ENCODE measurements at places on chromosomes 11 and 22. TPM values are rescaled to one million over a fixed set of nuclear protein-coding genes. Genes with fewer than 3 reads are reported as not detected.
A peak's percentile ranks its signal among the peaks of the same experiment; 100 is the strongest.

GRCh38 chr11:126601550-126602215, 246.2 kb downstream of the ST3GAL4 start:
- no peak for DNase-seq

GRCh38 chr22:22579869-22580604, 21.0 kb upstream of the PRAME start:
- DNase-seq: no peak

- no peak for DNase-seq
Measured at GRCh38 chr11:132464003-132464342, 1068.3 kb downstream of the OPCML start.

DNA sequence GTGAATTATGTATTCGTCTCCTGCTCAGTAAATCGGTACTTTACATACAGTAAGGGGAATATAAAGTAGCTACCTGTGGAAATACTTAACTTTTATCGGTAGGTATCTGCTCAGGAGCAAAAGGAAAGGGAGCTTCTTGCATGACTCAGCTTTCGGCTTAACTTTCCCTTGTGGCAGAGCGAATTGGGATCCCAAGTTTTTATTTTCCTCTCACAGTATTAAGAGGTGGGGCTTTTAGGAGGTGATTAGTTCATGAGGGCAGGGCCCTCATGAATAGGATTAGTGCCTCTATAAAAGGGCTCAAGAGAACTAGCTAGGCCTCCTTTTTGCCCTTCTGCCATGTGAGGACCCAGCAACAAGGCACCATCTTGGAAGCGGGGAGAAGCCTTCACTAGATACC, 18.7 kb downstream of the RCN1 start:
- no peak for DNase-seq

DNA sequence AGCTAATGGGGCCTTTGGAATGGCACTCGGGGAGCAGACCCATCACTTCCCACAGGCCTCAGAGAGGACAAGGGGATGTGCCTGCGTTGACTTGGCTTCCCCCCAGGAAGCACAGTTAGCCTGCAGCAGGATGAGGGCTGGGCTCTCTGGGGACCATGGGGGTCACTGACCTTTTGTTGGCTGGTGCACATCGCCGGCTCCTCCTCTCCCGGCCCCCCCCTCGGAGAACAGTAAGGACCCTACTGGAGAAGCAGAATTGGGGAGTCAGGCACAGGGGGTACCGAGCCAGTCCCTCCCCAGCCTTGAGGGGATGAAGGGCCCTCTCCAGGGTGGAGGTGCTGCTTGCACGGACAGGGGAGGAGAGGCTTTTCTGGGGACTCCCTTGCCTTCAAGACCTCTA, 32.8 kb downstream of the NRXN2 start:
- DNase-seq: no peak

GRCh38 chr22:24995649-24996180, 43.2 kb downstream of the KIAA1671 start:
- no peak for DNase-seq

DNA sequence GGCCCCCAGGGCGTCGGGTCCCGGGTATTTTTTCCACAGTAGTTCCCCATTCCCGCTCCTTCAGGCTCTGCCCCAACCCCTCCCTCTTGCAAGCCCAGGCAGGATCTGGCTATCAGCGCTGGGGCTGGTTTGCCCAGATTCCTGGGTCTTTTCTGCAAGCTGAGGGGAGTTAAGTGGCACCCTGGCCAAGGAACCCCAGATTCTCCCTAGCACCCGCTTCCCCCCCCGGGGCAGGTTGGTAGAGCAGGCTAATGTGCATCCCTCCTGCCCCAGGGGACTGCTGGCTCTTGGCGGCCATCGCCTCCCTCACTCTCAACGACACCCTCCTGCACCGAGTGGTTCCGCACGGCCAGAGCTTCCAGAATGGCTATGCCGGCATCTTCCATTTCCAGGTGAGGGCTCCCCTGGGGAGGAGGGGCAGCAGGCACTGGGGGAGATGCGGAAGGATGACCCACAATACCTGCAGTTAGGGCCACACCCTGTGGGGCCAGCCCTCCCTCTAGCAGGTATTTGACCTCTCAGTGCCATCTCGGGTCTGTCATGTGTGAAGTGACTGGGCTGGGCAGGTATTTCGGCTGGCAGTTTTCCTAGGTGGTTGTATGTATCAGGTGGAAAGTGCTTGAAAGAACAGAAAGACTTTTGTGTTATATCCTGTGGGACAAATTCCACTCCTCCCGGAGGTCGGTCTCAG, 1.6 kb downstream of the CAPN1 start:
- no peak for DNase-seq

- no peak for DNase-seq
Measured at GRCh38 chr11:101363706-101364275, 220.0 kb downstream of the TRPC6 start.

- no peak for DNase-seq
Measured at GRCh38 chr22:38177926-38178604, 3.6 kb downstream of the PLA2G6 start.

DNA sequence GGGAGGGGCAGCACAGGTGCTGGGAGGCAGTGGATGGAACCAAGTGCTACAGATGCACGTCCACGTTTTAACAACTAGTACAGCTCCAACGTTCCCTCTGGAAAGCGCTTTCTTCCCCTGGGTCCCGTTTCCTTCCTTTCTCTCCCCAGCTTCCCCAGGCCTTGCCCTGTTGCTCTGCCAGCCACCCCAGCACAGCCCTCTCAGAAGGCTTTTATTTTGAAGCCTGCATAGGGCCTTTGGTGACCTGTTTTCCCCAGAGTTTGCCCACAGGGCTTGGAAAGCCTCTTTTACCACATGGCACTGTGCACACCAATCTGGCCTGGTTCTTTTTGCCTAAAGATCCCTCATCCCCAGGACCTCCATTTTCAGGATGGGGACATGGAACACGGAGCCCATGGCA, 13.9 kb upstream of the NCF4 start:
- DNase-seq: no peak

GRCh38 chr22:25370322-25370721, 150.9 kb downstream of the CRYBB2 start:
- DNase-seq: no peak

DNA sequence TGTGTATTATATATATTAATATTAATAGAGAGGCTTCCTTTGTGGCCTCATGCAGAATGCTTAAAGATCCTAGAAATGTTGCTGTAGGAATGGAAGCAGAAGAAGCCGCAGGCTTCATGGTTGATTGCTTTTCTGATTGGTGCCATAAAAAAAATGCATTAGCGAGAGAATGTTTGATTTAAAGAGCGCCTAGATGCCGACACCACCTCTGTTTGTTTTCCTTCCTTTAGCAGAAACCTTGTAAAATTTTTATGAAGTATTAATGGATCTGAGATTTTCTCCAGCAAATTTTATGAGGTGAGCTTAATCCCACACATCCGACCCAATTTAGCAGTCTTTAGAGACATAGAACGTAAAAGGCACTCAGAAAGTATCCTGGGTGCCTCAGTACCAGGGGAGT, 587.5 kb downstream of the NTM start:
- no peak for DNase-seq

- no peak for DNase-seq
Measured at GRCh38 chr11:78202733-78203167, 14.0 kb downstream of the USP35 start.

GRCh38 chr22:27412866-27413445, 388.6 kb downstream of the MN1 start:
- DNase-seq: no peak

DNA sequence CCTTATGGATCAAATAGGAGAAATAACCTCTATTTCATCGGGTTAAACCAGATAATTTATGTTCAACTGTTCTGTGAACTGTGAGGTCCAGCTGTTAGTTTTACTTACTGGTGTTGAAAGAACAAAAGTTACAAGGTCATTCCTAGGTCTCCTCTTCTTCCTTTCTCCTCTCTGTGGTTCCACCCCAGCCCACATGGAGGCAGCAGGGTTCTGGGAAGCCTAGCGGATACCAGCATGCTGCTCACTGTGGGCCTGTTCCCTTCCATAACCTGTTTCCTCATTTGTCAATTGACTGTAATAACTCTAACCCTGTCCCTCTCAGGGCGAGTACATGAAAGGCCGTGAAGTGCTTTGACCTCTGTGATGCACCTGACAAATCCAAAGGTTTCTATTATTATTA, 27.8 kb downstream of the RELT start:
- no peak for DNase-seq

- DNase-seq: no peak
Measured at GRCh38 chr11:8034106-8034585, 46.9 kb upstream of the TUB start.

- peak; percentile 53 for DNase-seq
Measured at GRCh38 chr11:66849501-66850234, 6.4 kb downstream of the RCE1 start.

DNA sequence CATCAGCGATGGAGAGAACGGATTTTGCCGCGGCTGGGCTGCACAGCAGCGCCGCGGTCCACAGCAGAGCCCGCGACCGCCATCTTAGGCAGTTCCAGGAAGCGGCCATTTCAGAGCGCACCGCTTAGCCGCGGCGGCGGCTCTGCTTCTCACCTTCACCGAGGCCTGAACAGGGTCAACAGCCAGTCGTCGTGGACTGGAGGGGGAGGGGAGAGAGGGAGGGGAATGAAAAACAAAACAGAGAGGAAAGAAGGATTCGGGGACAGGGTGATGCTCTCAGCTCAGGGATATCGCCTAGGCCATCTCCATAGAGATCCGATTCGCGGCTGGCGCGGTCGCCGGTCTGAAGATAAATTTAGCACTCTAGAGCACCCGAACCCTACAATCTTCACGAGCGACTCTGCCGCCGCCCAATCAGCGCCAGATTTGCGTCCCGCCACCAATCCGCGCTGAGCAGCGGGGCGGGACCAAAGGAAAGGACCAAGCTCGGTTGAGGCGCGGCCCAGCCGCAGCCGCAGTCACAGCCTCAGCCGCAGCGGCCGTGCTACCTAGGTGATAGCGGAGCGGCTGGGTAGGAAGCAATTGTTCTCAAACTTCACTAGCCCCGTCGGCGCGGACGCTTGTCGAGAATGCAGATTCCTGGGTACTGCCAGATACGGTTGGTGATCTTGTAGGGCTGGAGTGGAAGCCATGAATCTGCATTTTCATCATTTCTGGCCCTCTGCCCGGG, at the start of gene ZBED5:
Gene ZBED5 (minus strand): TSS at position 345 of the 730 bp plus-strand sequence. CDS start 3,108 bp downstream, outside the sequence.
- DNase-seq: peak; percentile 94

DNA sequence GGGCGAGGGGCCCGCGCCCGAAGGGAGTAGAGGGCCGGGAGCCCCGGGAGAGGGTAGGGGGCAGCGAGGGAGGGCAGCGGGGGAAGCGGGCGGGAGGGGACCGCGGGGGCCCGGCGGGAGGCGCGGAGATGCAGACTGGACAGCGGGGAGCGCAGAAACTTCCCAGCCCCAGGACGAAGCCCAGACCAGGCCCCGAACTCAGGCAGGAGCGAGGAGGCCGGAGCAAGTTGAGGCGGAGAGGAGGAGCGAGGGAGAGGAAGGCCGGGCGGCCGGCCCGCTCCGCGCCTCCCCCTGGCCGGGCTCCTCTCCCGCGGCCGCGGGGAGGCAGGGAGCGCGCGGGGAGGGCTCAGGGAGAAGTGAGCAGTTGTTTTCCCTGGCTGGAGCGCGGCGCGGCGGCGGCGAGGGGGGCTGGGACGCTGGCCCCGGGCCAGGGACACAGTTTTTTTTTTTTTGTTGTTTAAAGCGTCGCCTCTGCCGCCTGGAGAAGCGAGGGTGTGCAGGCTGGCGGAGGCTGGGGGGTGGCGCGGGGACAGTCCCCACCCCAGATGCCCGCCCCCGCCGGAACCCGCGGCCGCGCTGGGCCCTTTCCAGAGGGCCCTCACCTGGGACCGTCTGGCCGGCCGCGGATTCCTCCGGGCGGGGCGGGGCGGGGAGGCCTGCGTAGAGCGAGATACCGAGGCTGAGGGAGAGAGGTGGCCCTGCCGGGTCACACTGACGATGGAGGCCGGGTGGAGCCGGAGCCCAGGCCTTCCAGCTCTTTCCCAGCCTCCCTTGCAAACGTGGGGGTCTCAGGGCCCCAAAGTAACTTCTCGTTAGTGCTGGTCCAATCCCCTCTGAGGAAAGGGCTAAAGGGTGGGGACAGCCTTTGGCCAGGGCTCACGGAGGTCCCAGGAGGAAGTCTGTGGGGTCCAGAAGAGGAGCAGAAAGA, at the start of gene LTBP3:
Gene LTBP3 (minus strand): TSS at position 358 of the 928 bp plus-strand sequence. CDS start 400 bp downstream, outside the sequence.
- DNase-seq: no peak

DNA sequence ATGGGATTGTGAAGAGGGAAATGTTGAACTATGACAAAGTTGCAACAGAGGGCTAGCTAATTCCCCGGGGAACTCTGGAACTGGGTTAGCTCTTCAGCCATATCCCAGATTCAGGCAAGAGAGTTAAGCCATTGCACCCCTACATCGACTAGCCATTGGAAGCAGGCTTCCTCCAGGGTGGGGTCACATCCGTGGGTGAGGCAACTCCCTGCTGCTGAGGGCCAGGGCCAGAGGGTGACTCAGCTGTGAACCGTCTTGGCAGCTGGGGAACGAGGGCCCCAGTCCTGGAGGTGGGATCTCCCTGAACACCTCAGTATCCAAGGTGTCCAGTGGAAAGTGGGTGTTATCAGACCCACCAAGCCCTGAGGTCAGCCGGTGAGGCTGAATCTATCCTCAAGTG, 41.1 kb downstream of the RPS6KA4 start:
- DNase-seq: no peak

GRCh38 chr11:133529807-133530500, 2.3 kb downstream of the OPCML start:
- DNase-seq: no peak

GRCh38 chr22:46337870-46338269, 2.4 kb downstream of the TRMU start:
- DNase-seq: no peak

DNA sequence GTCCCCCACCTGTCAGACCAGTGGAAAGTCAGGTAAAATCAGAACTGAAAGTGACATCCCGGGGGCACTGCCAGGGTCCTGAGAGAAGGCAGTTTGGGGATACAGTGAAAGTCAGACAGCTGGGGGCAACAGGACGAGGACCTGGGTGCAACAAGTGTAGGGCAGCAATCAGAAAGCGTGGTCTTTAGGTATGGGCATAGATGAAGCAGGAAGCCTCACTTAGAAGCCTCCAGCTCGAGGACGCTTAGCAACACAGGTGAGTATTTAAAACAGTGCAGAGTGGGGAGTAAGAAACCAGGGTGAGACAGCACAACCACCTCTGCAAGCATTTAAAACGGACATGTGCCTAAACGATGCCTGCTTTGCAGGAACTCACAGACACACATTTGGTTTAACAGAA, 64.6 kb upstream of the POU2AF1 start:
- DNase-seq: no peak

DNA sequence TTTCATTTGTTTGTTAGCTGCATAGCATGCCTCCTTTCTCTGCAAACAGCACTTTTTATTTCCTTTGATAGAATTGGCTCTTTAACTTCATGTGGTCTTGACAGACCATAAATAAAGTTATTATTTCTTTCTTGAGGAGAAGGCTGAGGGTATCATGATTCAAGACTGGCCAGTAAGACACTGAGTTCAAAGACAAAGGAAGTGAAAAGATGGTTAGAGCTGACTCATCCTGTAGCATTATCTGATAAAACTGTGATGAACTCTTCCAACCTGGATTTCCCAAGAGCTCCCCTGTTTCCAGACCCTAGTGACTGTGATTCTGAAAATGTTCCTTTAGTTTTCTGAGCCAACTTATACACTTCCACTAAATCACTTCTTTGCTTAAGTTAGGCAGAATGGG, 179.3 kb upstream of the FAT3 start:
- no peak for DNase-seq

SYNGR1 gene
- total RNA-seq: 0.46 TPM

RFPL3 gene
- not detected for total RNA-seq

TSSK2 gene
- total RNA-seq: not detected

RNF121 gene
- total RNA-seq: 32.2 TPM

CBLIF gene
- not detected for total RNA-seq

CCDC89 gene
- total RNA-seq: not detected

PRR33 gene
- total RNA-seq: 0.20 TPM

ANO1 gene
- 0.33 TPM for total RNA-seq

VPREB1 gene
- not detected for total RNA-seq

CSF2RB gene
- total RNA-seq: 1.4 TPM

P2RY2 gene
- total RNA-seq: not detected

OR8D2 gene
- total RNA-seq: not detected

TCIRG1 gene
- 295 TPM for total RNA-seq

SLC5A1 gene
- not detected for total RNA-seq

Data from activated naive CD4-positive, alpha-beta T cell treated with anti-CD3 and anti-CD28 coated beads, Interleukin-2, amount 50 U/mL, for 72 hours (primary cell).